Stimulated activated memory B cell treated with anti-CD40 and anti-IgM and Interleukin-4, amounts not matched to agents 10 μg/mL and 1 μg/mL and 100 μg/mL, for 72 hours (primary cell): ENCODE measurements at places on chromosomes 1 and 21.

- ATAC-seq: no peak
Measured at GRCh38 chr1:241834733-241835377, 13.1 kb upstream of the EXO1 start.

- ATAC-seq: no peak
Measured at GRCh38 chr21:32993894-32994293, 31.8 kb upstream of the OLIG2 start.

- ATAC-seq: no peak
Measured at GRCh38 chr1:205319081-205320018, 2.2 kb downstream of the NUAK2 start.

DNA sequence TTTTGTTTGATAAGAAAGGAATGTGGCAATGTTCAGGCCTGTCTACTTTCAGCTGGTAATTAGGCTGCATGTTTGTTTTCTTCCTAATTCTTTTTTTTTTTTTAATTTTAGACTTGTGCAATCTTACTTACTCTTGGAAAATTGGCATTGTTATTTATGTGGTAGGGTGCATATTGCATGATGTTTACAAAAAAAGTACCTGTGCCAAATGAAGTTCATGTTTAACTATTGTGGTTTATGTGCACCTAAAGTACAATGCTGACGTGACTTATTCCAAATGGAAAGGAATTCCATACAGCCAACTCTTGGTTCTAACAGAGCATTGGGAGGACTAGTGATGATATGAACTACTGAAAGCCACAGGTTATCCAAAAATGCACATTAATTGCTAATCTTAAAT, 51.0 kb downstream of the KCNK2 start:
- ATAC-seq: no peak

GRCh38 chr1:213060836-213061235, 9.8 kb downstream of the RPS6KC1 start:
- no peak for ATAC-seq

DNA sequence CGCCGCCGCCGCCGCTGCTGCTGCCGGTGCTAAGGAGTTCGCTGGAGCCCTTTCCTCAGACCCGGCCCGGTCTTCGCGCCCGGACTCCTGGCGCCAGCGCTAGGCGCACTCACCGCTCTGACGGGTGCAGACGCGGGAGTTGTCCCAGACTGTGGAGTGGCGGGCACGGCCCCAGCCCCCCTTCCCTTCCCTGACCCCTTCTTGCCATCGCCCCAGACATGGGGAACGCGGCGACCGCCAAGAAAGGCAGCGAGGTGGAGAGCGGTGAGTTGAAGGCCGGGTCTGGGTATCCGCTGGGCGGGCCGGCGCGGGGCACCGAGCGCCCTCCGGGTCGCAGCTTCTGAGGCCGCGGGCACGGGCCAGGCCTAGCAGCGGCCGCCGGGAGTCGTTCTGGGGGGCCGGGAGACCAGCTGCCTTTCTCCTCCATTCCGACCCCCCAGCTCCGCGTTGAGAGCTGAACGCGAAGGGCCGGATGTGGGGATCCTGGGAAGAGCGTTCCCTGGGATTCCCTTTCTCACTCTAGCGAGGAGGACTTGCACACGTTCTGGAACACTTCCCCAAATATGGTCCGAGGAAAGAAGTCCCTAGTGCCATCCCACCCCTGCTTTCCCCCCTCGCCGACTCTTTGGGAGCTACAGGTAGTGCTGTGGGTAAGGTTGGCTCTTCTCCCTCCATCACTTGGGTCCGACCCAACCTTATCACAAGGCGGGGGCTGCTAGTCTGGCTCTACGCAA, 65.8 kb upstream of the PRKACB start:
- peak; percentile 72 for ATAC-seq

GRCh38 chr1:226634611-226635246, 86.2 kb downstream of the STUM start:
- ATAC-seq: no peak

- ATAC-seq: peak; percentile 28
Measured at GRCh38 chr1:58815686-58816071, 31.8 kb upstream of the JUN start.

- ATAC-seq: no peak
Measured at GRCh38 chr1:10701145-10701544, 95.3 kb downstream of the CASZ1 start.

GRCh38 chr1:21217812-21218596, 41.3 kb upstream of the EIF4G3 start:
- peak; percentile 10 for ATAC-seq

DNA sequence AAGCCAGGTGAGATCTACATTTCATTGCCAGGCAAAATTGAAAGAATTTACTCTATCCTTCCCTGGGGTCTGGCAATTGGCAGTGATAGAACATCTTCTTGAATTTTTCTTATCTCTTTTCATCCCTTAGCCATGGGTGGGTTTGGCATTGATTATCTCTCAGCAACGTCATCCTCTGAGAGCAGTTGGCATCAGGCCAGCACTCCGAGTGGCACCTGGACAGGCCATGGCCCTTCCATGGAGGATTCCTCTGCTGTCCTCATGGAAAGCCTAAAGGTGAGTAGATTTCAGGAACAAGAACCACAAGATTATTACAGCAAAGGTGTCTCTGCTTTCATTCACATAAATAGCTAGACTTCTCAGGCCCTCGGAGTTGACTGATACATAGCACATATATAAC, 39.3 kb downstream of the NCF2 start:
- ATAC-seq: no peak

GRCh38 chr1:218760601-218761570, 412.8 kb upstream of the LYPLAL1 start:
- no peak for ATAC-seq

DNA sequence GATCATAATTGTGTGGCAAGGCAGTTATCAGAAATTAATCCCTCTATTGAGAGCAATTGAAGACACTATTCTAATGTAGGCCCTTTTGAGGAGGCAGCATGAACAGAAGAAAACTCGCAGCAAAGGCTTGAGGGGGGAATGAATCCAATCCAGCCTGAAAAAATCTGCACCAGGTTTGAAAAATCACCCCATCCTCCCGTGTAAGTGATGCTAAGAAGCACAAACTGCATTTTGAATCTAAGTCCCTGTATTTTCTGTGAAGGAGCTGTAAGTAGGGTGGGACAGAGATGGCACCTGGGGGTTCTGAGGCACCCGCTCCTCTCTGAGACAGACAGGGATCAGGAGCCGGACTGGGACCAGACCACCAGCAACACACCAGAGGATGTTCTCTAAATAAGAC, at the start of gene CRB1:
Gene CRB1, plus strand, starts transcription at position 241 of the 400 bp plus-strand sequence. CDS start 161 bp downstream, outside the sequence.
- no peak for ATAC-seq

DNA sequence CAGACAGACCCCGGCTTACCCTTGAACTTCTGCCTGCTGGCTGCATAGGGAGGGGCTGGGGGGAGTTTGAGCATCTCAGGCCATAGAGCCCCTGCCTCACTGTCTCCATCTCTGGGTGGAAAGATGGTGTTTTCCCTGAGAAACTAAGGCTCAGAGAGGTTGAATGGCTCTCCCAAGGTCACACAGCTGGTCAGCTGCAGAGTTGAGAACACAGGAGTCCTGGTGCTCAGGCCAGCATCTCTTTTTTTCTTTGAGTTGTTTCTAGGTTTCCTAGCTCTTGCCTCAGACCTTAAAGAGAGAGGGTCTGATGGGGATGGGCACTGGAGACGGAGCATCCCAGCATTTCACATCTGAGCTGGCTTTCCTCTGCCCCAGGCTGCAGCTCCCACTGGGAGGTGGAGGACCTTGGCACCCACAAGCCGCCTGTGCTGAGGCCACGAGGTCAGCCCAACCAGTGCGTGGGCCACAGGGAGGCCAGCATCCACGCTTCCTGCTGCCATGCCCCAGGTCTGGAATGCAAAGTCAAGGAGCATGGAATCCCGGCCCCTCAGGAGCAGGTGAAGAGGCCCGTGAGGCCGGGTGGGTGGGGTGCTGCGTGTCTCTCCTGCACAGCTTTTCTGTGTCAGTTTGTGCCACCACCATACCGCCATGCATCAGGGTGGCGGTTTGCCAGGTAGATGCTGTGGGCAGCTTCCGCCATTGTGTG, 21.8 kb downstream of the PCSK9 start:
- no peak for ATAC-seq

DNA sequence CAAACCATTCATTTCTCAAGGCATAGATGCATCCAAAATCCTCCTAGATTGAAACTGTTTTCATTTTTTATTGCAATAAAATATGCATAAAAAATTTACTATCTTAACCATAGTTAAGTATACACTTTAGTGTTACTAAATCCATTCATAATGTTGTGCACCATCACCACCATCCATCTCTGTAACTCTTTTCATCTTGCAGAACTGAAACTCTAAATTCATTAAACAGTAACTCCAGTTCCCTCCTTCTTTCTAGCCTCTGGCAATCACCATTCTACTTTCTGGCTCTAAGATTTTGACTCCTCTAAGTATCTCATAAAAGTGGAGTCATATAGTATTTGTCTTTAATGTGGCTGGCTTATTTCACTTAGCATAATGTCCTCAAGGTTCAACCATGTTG, 236.8 kb downstream of the SMYD3 start:
- no peak for ATAC-seq

DNA sequence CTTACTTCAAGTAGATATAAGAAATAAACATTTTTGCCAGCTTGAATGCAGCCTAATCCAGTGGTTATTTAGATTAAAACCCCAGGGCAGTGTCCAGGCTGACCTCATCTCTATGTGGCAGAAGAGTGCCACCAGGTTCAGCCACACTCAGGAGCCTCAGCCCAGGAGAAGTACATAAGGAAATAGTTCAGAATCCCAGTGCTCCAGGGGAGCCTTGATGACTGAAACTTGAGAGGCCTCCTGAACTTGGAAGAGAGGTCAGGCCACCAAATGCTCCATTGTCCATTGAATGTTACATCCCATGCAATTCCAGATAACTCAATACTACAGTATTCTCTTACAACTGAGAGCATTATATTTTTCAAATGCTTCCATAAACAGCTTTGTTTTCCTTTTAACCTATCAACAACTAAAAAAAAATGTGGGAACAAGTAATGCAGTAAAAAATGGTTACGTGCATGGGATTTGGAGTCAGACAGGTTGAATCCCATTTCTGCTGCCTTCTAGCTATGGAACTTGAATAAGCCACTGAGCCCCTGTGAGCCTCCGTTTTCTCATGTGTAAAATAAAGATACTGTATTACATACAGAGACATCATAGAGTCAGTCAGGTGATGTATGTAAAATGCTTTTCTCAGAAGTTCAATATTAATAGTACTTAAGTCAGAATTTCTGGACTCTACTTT, 248.0 kb downstream of the PLPP3 start:
- no peak for ATAC-seq

- no peak for ATAC-seq
Measured at GRCh38 chr21:27213303-27213702, 246.4 kb upstream of the ADAMTS5 start.

GRCh38 chr1:114694540-114695310, 621 bp downstream of the AMPD1 start:
- ATAC-seq: no peak

GRCh38 chr21:18518054-18518481, 114.5 kb upstream of the TMPRSS15 start:
- no peak for ATAC-seq

GRCh38 chr1:59433440-59433813, 136.5 kb downstream of the FGGY start:
- ATAC-seq: no peak

DNA sequence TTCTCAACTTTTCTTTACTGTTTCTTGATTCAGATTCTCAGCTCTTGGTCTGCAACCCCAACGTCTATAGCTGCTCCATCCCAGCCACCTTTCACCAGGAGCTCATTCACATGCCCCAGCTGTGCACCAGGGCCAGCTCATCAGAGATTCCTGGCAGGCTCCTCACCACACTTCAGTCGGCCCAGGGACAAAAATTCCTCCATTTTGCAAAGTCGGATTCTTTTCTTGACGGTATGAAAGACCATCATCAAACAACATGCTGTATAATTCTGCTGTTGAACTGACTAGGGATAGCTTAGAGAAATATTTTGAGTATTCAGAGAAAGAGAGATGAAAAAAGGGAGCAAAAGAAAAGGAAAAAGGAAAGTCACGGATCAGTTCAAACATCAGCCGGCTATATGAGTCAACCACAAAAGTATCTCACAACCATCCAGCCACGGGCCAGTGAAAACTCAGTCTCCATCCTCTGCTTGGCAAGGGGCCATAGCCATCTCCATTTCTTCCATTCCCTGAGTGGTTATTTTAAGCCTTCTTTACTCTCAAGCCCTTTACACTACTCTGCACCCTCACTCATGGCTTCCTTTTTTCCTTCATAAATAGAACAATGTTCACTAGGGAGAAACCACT, 14.1 kb downstream of the DNASE2B start:
- no peak for ATAC-seq

DNA sequence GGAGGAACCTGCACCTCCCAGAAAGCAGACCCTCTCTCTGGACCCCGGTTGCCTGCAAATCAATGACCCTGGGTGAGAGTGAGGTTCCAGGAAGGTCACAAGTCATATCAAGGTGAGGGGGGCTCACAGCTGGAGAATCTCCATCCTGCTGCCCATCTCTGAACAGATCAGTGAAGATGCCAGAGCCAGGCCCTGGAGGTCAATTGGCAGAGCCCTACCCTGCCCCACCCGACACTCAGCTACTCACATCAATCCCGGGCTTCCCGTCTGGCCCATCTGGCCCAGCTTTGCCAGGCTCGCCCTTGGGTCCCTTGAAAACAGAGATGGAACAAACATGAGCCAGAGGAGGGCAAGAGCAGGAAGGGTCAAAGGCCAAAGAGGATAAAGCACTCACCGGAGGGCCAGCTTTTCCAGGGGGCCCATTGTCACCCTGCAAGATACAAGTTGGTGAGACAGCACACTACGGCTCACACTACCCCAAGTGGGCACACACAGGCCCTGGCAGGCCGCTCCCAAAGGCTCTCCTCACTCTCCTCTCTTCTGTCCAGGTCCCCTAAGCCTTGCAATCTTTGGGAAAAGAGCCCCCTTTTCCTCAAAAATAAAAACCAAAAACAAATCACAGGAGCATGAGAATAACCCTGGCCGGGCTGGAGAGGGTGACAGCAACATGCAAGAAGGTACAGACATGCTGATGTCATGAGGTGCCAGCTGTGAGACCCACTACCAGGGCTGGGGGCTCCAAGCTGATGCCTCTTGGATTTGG, 2.9 kb downstream of the COL9A2 start:
- ATAC-seq: no peak

GRCh38 chr21:35352066-35352770, 303.1 kb upstream of the RUNX1 start:
- peak; percentile 69 for ATAC-seq

DNA sequence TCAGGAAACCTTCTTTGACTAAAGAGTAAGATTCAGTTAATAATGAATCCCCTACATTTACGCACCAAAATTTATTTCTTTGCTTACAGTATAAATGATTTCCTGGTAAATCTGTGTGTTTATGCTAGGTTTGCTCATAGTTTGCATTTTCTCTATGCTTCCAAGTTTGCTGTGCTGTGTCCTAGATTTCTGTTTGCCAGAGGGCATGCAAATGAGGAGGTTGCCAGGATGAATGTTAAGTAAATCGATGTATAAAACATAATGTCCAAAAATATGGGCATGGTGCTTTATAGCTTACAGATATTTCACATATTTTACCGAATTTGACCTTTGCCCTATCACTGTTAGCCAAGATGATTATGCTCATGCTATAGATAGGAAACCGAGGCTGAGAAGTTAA, 63.8 kb downstream of the TBX19 start:
- ATAC-seq: no peak

DNA sequence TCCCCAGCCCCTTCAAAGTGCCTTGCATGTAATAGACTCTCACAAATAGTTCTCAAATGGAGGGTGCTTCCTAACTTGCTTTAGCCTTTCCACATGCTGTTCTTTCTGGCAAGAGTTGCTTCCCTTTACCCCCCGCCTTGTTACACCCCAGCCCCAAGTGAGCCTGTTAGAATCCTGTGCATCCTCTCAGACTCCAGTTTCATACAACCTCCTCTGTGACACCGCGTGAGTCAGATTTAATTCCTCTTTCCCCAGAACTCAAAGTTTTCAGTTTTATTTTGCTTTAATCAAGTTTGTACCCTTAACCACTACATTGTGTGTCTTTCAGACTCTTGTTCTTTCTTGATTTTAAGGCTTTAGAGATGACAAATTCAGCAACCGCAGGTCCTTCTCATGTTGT, 234.5 kb upstream of the HOOK1 start:
- no peak for ATAC-seq
